ENCODE measurements at places on chromosomes 13 and 19.

GRCh38 chr13:75395066-75395465 is 86.9 kb downstream of the TBC1D4 start:
- DNase-seq = no peak

GRCh38 chr19:3969435-3970312 is 1.2 kb downstream of the DAPK3 start:
- DNase-seq = no peak

DNA sequence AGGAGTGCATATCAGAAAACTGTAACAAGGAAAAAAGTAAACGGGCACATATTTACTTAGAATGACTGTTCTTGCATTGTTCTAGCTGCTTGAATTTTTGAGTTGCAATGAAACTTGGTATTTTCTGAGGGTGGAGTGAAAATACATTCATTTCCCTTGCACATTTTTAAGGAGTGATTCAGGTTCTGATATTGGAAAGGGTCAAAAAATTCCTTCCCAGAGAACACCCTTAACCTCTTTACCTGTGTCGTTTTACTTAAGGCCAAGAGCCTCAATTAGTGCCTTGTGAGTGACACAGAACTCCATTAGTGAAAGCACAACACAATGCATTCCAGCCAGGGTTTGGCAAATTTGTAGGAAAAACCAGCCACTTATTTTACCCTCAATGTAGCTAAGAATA is 2.3 kb downstream of the ITGBL1 start:
- no peak for DNase-seq

DNA sequence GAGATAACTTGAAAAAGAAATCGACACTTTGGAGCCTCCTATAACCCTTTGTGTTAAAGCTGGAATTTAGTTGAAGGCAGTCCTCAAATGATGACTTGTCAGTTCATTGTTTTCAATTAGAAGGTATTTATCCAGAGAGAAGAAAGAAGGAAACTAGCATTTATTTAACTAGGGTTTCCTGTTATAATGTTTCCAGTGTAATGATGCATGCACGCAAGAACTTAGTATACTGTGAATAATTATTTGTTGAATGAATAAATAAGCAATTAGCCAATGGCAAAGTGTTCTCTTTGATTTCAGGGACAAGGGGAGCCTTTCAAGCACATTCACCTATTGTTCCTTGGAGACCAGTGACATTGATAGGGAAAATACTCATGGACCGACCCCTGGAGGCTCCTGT is 307.4 kb downstream of the KLF5 start:
- DNase-seq = no peak

DNA sequence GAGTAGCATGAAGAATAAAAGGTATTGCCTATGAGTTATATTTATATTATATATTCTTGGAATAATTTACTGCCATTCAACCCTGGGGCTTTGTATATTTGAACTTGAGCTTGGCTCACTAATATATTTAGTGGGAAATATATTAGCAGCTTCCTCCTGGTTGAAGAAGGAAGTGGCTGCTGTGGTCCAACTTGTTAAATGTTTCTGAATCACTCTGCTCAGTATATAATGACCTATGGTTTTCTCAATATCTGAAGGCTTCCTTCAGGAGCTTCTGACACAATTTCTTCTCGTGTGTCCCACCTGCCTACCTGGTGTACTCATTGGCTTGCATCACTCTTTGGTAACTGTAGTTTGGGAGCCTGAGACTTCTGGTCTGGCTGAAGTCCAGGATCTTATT is 646.4 kb downstream of the TBC1D4 start:
- no peak for DNase-seq

GRCh38 chr13:28031220-28031895 is 42.9 kb upstream of the URAD start:
- DNase-seq = no peak

DNA sequence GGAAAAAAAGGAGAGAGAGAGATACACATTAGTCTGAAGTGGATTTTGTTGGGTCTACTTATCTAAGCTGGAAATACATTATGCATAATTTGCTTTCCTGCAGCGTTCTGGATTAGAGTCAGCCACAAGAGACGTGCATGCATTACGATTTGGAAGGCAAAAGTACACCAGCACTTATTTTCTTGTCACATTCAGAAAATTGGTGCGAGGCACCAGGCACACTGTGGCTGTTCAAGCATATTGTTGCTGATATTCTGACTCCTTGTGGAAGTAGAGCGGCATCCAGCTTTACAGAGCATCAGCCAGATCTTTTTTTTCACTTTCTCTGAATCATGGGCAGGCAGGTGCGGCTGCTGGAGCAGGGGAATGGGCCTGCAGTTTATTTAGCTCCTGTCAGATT is 905.6 kb upstream of the SPRY2 start:
- DNase-seq = no peak

DNA sequence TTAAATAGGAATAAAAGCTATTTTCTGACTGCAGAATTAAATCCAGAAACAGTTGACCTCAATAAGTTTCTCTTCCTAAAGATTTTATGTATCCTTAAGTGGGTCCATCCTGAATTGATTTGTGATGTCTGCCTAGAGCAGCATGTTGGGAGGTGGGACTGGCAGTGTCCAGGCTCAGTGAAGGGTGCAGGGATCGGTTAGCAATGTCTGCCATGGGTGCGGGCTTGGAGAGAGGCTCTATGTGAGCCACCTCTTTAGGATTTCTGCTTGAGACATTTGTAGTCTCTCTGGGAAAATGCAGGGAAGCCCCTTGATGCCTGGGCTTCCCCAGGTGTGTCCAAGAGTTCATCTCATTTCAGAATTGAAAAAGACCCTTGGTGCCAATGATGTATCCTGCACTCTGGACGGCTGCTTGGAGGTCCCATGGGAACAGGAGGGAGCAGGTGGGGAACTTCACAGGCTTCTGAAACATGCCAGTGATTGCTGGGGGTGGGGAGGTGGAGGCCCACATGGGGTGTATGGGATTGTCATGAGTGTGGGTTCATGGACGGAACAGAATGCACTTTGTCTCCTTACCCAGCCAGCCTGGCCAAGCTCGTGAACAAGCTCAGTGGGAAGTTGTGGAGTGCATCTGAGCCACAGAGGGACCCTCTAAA is 6.2 kb upstream of the COLGALT1 start:
- DNase-seq = no peak

DNA sequence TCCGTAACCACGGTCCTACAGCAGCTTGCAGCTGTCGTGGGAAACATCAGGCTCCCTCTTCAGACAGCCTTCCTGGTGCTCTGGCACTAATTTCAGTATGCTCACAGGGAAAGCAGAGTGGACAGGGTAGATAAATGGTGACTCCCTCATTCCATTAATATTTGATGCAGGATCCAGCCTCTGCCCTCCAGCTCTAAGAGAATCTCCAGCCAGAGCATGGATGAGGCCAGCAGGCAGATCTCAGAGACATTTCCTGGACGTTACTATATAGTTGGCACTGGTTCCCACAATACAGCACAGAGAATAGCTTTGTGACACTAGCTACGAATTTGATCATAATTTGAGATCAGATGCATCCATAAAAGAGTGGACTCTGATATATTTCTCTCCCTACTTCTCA is 341.4 kb downstream of the LIG4 start:
- DNase-seq = no peak

DNA sequence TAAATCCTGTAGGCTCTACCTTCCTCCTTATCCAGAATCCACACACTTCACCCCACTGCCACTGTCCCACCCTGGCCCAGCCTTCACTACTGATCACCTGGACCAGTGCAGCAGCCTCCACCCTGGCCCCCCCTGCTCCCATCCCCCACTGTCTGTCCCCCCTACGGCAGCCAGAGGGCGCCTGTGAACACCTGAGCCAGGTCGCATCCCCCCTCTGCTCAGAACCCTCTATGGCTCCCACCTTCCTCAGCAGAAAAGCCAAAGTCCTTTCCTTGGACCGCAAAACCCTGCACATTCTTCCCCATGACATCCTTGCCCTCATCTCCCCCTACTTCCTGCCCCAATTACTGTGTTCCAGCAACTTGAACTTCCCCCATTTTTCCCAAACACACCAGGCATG is 20.6 kb downstream of the ELAVL3 start:
- no peak for DNase-seq

GRCh38 chr13:40271931-40272775 is 394.3 kb downstream of the FOXO1 start:
- DNase-seq = peak; percentile 49

GRCh38 chr19:14473073-14473977 is 1.8 kb downstream of the PTGER1 start:
- no peak for DNase-seq

DNA sequence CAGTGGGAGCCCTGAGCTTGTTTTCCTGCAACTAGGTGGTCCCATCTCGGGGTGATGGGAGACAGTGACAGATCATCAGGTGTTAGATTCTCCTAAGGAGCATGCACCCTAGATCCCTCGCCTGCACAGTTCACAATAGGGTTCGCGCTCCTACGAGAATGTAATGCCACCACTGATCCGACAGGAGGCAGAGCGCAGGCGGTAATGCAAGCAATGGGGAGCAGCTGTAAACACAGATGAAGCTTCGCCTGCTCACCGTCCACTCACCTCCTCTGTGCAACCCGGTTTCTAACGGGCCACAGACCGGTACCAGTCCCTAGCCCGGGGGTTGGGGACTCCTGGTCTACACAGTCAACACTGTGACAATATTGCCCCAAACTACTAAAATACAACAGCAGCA is 38.8 kb downstream of the CARD8 start:
- no peak for DNase-seq

GRCh38 chr19:1551068-1552040 is 16.8 kb downstream of the MEX3D start:
- no peak for DNase-seq

- DNase-seq = no peak
These were observed 301.7 kb upstream of the NBEA start for GRCh38 chr13:34640179-34640992.

DNA sequence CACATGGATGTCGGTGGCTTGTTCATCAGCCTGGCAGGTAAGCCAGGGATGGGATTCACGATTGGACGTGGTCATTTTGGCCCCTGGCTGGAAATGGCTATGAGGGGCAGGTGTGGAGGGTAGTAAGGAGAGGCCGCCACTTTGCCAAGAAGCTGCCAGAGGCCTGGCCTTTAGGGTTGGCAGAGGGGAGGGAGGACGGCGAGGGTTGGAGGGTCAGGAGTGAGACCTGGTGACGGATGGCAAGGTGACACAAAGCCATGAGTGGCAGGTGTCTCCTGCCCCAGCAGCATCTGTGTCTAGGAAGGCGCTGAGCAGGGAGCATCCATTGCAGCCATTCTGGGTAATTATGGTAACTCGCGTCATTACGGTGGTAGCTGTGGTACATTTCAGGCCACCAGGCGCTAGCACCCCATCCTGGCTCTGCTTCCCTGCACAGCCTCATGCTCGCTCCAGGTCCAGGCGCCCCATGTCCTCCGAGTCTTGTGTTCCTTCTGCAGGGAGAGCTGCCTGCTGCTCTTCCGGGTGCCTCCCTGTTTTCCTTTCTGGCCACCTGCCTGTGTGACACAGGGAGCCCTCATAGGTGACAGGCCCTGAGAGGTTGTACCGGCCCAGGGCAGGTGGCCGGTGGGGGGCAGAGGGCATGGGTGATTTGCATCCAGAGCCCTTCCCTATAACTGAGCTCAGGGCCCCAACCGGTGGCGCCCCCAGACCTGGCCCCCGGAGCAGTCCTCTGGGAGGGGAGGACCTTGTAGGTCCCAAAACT is 4.2 kb downstream of the SSBP4 start:
- DNase-seq = no peak

DNA sequence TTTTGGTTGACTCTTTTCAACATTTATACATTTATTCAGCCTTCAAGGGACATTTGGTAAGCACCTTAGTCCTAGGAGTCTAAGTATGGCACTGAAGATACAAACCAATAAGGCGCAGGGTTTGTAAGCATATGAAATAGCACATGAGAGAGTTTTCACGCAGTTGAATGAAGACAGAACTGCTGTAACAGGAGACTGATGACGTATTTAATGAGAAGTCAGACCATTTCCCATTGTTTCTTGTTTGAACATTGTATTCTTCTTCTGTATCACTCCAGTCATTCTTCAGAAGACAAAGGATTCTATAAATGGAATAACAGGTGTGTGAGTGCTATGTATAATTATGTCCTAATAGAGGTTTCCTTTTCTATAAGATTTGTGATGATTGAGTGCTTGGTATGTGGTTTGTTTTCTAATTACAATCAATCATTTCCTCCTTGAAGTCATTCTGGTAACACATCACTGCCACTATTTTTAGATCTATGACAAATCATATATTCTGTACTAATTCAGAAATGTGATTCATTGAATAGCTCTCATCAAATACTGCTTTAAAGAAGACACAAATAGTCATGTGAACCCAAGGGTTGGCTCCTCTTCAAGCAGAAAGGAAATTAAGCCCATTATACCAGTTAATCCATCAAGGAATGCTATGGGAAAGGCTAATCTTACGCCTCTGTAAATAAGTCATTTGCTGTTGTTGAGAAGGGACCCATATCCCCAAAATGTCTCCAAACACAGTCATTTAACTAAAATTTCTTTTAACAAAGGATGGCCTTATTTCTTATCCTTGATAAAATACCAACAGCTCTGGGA is 222.8 kb upstream of the NBEA start:
- no peak for DNase-seq

DNA sequence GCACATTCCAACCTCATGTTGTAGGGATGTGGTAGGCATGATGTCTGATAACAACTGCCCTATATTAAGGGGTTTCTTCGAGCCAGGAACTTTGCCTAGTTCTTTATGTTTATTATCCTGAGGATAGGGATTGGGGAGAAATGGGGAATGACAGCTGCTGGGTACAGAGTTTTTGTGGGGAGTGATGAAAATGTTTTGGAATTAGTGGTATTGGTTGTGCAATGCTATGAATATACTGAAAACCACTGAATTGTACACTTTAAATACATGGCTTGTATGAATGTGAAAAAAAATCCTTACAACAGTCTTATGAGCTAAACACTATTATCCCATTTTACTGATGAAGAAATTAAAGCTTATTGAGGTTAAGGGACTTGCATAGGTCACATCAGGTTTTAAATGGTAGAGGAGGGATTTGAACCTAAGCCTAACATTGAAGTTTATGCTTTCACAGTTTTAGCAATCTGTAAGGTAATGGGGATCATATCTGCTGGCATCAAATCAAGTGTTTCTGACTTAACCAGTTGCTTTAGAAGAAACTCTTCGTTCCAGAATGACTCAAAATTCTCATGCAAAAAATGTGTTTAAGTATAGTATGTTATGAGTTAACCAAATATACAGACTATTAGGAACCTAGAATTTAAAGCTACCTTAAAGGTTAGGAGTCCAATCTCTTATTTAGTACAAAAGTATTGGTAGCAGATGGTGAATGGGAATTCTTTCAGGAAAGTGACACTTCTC is 61.4 kb downstream of the ERCC5 start:
- DNase-seq = no peak

DNA sequence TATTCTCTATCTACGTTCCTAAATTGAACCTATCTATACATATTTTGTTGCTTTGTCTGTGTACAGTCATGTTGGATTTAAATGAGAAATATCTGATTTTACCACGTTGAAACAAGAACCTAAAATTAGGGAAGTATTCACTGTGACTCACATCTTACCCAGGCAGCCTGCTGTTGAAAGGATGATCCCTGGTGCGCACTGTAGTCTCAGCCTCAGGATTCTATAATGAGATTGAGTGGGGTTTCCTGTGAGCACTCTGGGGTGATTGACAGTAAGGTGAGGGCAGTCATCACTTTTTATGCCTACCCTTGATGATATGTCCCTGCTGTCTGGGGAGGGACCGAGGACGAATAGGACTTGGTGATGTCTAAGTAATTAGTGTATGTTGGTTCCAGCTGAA is 35.4 kb downstream of the PCCA start:
- DNase-seq = no peak

GRCh38 chr19:18633321-18633720 is 3.5 kb upstream of the KLHL26 start:
- no peak for DNase-seq
